ENCODE measurements at places on chromosomes 11 and 22.

DNA sequence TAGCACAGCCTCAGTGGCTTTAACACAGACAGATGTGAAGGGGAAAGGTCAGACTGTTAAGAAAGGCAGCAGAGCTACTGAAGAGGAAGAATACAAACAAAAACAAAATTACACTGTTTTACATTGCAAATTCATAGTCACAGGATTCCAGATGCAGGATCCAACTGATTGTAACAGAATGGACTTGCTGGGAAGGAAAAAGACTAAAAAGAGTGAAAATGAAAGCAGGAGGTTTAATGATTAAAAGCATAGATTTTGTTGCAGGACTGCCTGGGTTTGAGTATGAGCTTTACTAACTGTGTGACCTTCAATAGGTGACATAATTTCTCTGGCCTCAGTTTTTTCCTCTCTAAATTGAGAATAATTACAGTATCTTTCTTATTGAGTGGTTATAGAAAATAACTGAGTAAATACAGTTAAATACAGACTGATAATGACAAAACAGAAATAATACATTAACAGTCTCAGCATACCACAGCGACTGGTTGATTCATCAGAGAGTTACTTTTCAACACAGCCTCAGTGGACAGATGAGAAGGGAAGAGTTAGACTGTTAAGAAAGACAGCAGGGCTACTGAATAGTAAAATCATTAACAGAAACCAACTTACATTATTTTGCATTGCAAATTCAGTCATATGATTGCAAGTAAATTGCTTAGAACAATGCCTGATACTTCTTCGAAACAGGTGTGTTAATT lies 704.2 kb upstream of the TENM4 start:
- DNase-seq = no peak

DNA sequence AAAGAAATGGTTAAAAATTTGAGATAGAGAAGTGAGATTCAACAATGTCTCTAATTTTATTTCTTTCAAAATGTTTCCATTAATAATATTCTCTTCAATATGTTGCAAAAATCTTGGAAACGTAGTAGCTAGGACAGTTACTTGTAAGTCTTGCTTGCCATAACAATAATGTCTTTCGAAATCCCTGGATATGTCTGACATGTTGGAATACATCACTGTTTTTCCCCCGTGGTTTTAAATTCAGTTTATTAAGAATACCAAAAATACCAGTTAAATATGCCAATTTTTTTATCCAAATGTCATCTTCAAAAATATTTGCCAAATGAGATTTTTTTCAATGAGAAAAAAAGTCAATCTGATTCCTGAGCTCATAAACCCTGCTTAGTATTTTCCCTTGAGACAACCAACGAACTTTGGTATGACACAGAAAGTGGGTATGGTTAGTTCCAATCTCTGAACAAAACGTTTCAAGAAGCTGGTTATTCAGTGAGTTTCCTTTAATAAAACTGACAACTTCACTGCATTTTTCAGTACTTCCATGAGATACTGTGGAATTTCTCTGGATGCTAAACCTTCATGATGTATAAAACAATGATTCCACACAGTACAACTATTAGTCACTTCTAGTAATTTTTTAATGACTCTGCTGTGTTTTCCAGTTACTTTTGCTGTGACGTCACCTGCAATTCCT lies 36.7 kb upstream of the AMPD3 start:
- DNase-seq = no peak

GRCh38 chr11:103731670-103732069 lies 304.8 kb upstream of the DDI1 start:
- DNase-seq = no peak

DNA sequence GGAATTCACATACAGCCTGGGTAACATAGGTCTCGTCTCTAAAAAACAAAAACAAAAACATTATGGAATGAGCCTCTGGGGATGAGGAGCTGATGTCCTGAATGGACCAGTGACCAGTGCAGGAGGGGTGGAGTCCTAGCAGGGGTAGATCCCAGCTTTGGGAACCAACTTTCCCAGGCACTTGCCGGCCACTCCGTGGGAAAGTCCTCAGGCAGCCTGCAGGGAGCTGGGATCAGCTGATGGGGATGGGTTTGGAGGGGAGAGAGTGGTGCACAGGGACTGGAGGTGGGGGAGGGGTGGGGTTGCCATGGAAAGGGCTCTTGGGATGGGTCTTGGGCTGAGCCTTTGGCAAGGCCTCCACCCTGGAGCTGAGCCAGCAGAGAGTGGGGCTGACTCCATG lies 19.1 kb downstream of the MGAT3 start:
- DNase-seq = no peak

- DNase-seq = no peak
Measured at GRCh38 chr11:130897262-130898182, 18.8 kb downstream of the SNX19 start.

DNA sequence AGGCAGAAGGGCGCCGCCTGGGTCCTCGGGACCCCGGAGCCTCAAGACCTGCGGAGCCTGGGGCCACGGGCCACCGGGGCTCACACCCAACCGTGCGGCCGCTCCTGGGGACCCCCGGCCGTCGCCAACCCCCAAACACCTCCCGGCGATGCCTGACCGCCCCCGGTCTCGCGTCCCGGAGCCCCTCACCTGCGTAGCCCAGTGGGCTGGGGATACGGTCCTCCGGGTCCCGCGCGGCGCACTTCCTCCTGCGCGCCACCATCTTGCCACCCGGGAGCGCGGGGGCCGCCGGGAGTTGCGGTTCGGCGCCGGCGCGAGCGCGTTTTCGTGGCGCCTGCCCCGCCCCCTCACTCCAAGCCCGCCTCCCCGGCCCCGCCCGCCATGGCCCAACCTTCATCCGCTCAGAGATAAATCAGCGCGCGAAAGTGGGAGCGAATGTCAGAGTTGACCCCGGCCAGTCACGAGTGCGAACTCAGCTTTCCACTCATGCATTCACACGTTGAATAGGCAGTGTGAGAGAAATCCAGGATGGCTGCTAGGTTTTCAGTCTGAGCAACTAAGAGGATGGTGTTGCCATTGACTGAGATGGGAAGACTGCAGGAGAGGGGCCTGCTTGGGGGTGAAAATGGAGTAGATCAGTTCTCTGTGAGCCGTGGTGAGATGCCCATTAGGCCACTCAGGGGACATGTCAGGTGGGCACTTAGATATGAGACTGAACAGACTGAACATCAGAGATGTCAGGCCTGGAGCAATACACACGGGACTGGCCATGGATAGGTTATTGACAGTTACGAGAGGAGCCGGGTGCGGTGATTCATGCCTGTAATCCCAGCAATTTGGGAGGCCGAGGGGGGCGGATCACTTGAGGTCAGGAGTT lies at the start of gene RRP7A:
Gene RRP7A, minus strand, starts transcription at position 272 of the 877 bp plus-strand sequence. Its CDS starts 10 bp downstream, at position 262.
- peak; percentile 61 for DNase-seq

DNA sequence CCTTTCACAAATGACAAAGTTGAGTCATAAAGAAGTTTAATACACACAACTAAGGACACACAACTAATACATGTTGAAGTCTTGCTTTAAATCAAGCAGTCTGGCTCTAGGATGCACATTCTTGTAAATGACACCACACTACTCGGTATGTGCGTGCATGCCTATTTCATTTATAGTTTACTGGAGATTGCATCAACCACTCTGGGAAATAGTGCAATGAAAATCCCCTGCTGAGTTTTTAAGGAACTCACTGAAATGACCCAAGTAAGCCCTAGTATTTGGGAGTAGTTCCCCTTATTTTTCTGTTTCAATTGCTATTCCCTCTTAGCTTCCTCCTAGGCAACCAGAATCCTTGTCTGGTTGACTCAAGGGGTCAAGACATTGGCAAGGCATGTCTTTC lies 160.2 kb upstream of the LARGE1 start:
- DNase-seq = no peak

- no peak for DNase-seq
Measured at GRCh38 chr22:22893077-22893805, 5.6 kb downstream of the IGLL5 start.

DNA sequence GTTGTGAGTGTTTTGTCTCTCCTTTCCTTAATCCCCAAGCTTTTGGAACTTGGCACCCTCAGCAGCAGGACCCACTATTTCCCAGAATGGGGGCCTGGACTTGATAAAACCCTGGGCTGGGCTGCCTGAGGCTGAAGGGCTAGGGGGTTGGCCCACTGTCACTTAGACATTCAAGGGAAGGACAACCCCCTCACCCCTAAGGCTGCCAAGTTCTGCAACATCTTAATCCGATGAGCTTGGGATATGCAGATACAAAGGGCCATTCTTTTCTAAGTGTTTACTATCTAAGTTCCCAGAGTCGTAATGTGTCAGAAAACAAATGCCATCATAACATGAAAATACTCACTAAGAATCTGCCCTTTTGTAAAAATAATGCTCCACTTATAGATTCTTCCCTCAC lies 42.9 kb downstream of the IRAG1 start:
- DNase-seq = no peak

- DNase-seq = no peak
Measured at GRCh38 chr11:111510311-111510710, 1.9 kb downstream of the BTG4 start.

Data from stimulated activated CD8-positive, alpha-beta memory T cell treated with anti-CD3 and anti-CD28 coated beads, Interleukin-7, amount 100 ng/mL, for 1 hour (primary cell).